DMS79 treated with DMSO at 0.1 percent for 48 hours (cell line): ENCODE measurements at places on chromosomes 3 and 15.

GRCh38 chr15:98684995-98685525 lies 36.7 kb downstream of the IGF1R start:
- DNase-seq = no peak

GRCh38 chr15:95059346-95059905 lies 828.1 kb downstream of the MCTP2 start:
- no peak for DNase-seq

DNA sequence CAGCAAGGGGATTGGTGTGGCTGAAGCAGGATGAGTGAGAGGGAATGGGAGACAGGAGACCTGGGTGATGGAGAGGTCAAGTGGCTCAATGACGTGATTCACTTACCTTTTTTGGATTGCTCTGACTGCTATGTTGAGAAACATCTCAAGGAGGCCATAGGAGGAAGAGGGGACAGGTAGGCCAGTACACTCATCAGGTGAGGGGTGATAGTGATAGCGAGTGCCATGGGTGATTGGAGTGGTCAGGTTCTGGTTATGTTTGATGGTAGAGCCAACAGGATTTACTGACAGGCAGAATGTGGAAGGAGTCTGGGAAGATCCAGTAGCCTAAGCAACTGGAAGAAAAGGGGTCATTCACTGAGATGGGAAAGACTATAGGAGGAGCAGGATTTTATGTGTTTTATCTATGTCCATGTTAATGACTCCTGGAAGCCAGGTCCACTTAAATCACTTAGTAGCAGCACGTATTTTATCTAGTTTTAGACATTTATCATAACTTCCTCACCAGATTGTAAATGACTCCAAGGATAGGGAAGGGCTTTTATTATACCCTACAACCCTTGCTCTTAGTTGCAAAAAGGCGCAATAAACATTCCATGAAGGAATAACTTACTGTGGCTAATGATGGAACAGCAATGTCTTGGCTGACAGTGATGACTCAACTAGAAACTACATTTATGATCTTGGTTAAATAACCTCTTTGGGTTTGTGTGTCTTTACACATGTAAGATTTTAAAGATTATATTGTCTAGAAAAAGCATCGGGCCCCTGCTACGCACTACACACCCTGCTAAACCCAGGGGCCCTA lies 119.8 kb upstream of the RNF7 start:
- DNase-seq = no peak

- no peak for DNase-seq
Observed at GRCh38 chr15:86263230-86263629, 183.6 kb downstream of the AGBL1 start.

- DNase-seq = peak; percentile 22
Observed at GRCh38 chr3:72951259-72951722, 45.3 kb upstream of the PPP4R2 start.

DNA sequence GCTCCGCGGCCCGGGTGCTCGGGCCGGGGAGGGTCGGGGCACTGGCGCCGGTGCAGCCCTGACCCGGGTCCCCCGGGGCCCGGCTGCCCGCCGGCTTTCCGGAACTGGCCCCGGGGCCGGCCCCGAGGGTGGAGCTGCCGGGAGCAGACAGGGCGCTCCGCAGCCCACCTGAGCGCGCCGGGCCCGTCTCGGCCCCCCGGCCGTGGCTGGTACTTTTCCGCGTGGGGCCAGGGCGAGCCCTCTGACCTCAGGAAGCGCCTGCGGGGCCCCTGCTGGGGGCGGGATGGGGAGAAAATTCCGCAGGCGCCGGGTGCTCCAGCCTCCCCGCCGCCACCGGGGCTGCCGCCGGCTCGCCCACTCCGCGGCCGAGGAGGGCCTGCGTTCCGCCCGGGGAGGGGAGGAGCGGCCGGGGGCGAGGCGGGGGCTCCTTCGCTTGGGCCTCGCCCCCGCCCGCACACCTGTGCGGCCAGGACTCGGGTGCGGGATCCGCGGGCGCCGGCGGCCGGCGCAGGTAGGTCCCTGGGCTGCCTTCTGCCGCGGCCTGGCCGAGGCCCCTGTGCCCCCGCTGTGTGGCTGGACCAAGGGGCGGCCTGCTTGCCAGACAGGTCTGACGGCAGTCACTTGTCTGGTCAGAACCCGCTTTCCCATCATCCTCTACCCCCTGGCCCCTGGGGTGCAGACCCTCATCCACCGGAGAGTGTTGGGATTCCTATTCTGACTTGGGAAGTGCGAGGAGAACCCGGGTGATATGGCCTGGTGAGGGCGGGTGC lies 3.5 kb downstream of the FURIN start:
- no peak for DNase-seq

- no peak for DNase-seq
Observed at GRCh38 chr3:4816306-4816705, 162.9 kb upstream of the BHLHE40 start.

DNA sequence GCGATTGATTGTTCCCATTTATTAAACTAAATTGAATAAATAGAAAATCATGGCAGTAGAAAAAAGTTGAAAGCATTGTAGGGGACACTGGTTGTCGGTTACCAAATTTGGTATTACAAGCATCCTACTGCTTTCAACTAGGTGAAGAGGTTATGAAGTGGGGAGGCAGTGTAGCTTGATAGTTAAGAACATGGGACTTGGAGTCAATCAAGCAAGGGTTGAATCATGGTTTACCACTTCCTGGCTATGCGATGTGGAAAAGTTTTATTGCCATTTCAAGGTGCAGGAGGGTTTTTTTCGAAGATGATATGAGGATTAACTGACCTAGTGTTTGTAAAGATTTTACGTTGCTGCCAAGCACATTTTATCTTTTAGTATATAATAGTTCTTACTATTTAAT lies 318.2 kb upstream of the KCNH8 start:
- no peak for DNase-seq

DNA sequence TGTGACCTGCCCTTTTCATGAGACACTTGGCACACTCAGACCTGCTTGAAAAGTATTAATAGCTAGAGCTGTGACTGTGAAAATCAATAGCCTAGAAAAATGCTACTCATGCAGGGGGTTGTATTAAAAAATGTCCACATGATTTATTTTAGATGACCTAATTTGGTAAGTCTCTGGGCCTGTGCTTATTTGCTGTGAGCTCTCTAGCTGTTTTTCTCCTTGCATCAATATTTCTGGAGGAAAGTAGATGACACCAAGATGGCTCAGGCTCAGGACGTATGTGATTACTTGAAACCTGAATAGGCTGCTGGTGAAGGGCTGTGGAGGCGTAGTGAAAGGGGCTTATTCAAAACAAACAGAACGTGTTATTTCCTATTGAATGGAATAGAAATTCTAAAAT lies 29.5 kb downstream of the KCNAB1 start:
- no peak for DNase-seq
